Right kidney (tissue), 9 donors: ENCODE measurements at places on chromosomes 6 and 20.

DNA sequence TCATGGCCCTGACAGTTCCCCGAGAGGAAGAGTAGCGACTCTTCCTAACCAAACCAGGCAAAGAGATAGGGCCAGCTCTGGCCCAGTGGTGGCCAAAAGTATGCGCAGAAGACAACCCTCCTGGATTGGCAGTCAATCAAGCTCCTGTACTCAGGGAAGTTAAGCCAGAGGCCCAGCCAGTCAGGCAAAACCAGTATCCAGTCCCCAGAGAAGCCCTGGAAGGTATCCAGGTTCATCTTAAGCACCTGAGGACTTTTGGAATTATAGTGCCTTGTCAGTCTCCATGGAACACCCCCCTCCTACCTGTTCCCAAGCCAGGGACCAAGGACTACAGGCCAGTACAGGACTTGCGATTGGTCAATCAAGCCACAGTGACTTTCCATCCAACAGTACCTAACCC is 298.3 kb downstream of the RNGTT start:
- no peak for DNase-seq

GRCh38 chr20:49969234-49969633 is 13.5 kb upstream of the SNAI1 start:
- no peak for DNase-seq

DNA sequence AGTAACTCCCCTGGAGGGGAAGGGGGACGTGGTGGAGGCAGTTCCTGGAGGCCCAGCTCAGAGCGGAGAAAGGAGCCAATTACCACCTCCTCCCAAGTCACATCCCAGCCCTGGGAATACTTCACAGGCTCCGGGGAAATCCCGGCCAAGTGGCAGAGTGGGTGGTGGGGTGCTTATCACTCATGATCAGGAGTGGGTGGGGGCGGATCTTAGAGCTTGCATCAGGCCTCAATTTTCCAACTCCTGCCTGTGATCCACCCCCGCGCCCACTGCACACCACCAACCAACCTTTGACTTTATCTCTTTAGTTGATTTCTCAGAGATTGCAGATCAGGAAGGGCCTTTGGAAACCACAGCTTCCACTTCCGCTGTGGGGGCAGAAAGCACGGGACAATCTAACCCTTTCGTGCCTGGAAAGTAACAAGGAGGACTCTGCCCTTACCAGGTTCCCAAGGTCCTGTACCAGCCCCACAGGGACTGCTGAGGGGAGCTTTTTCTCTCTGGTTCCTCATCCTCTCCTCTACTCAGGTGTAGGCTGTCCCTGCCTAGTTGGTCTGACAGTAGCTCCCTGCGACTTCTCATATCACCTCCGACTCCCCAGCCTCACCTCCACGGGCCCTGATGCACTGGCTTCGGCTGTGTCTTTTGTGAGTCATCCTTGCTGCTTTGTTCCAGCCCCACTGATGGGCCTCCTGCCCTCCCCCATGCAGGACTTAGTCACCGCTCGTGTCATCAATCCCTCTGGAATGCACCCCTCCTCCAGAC is 24.9 kb upstream of the IER3 start:
- no peak for DNase-seq

GRCh38 chr6:41748542-41748941 is 1.3 kb upstream of the PGC start:
- no peak for DNase-seq

GRCh38 chr6:15628499-15629131 is 34.2 kb downstream of the DTNBP1 start:
- no peak for DNase-seq

GRCh38 chr6:149028767-149029405 is 282.1 kb downstream of the UST start:
- no peak for DNase-seq

DNA sequence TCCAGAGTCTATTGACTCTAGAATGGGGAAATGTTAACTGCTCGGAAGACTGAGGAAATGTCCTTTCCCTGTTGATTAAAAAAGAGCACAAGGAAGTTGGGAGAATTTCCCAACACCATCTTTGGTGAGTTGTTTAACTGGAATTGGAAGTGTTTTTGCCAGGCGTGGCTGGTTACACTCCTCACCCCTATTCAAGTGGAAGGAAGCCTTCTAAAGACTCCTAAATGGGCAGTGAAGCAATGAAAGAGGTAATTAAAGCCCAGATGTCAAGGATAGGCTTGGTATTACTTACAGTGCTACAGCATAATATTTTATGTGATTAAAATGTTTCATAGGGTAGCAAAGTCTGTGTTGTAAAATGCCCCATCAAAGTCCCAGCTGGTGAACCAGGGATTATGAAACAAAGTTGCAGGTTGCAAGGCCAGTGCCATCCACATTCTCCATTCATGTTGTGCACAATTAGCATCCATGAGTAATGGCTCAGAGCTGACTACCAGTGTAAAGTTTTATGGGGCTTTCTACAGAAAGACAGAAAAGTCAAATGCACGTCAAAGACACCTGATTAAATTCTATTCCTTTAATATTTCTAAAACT is 52.6 kb downstream of the BTBD3 start:
- DNase-seq: no peak

- no peak for DNase-seq
These were observed 518 bp downstream of the RBPJL start for GRCh38 chr20:45307076-45307640.

DNA sequence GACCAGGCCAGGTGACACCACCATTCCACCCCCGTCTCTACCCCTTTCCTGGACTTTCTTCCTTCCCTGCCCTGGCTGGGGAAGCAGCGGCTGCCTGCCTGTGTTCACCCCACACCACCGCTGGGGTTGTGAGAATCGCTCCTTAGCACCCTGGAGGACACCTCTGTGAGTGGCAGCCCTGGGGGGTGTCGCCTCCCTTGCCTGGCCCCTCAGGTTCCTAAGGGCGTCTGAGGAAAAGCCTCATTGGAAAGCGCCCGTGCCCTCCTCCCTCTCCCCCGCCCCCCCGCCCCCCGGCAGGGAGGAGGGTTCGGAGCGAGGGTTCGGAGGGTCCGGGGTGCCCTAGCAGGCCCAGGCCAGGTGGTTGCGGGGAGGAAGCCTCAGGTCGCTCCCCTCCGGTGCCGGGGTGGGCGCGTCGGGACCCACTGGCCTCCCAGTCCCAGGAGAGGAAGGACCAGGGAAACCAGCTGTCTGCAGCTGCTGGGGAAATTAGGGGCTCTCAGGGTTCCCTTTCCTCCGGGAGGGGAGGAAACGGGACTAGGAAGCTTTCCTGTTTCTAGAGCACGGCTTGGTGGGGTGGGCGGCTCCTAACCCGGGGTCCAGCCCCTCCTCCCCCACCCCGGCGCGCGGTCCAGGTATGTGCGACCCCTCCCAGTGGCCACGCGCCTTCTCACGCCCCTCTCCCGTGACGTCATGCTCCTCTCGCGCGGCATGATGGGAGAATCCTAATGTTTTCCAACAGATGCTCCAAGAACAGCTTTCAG is at the start of gene PHACTR3:
PHACTR3 (plus strand) TSS at position 760 of the 761 bp plus-strand sequence. CDS start 475 bp downstream, outside the sequence.
- DNase-seq: no peak

GRCh38 chr6:105135056-105135455 is 44.8 kb downstream of the POPDC3 start:
- DNase-seq: no peak

DNA sequence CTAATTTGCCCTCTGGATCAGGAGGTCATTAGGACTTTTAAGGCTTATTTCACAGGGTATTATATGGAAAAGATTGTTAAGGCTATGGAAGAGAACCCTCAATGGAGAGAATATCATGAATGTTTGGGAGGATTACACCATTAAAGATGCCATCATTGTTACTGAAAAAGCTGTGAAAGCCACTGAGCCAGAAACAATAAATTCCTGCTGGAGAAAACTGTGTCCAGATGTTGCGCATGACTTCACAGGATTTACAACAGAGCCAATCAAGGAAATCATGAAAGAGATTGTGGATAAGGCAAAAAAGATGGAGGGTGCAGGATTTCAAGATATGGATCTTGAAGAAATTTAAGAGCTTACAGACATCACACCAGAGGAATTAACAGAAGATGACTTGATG is 798.3 kb upstream of the SLC35B3 start:
- DNase-seq: no peak

GRCh38 chr6:39934131-39934757 is at the start of gene MOCS1:
Gene MOCS1 (minus strand): TSS chr6:39934462. CDS start chr6:39934417, 45 bp downstream.
- DNase-seq: peak; percentile 75

DNA sequence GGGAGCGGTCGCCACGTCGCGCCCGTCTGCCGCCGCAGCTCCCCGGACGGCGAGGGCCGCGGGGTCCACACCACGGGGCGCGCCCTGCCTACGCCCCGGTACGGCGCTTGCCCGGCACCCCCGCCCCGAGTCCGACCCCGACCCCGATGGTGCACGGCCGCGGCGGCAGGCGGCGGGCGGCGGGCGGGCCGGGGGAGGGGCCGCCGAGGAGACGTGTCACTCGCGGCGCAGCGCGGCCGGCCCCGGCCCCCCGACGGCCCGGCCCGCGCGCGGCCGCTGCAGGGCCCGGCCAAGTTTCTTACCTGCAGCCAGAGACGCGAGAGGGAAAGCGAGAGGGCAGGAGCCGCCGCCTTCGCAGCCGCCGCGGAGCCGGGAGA is 328 bp downstream of the RRBP1 start:
- DNase-seq: no peak

DNA sequence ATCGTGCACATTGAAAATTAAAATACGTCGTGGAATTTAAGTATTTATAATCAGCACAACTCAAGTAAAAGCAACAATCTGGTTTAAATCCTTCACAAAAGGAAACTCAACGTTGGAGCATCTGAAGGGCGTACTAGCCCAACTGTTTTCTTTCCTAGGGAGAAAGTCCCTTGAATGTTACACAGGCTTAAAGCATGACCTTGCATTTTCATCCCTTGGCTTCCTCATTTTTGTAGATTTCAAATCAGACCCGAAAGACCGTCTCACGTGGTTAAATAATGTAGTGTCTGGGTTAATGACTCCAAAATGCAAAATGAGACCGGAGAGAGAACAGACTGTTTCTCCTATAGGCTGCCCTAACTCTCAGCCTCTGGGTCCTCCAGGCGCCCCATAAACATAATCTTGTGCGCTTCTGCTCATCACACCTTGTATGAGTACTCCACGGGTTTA is 249.2 kb upstream of the RREB1 start:
- DNase-seq: no peak

- peak; percentile 35 for DNase-seq
These were observed 151.8 kb upstream of the HEY2 start for GRCh38 chr6:125597411-125598253.

- no peak for DNase-seq
These were observed 176.5 kb downstream of the CENPW start for GRCh38 chr6:126516411-126516810.

DNA sequence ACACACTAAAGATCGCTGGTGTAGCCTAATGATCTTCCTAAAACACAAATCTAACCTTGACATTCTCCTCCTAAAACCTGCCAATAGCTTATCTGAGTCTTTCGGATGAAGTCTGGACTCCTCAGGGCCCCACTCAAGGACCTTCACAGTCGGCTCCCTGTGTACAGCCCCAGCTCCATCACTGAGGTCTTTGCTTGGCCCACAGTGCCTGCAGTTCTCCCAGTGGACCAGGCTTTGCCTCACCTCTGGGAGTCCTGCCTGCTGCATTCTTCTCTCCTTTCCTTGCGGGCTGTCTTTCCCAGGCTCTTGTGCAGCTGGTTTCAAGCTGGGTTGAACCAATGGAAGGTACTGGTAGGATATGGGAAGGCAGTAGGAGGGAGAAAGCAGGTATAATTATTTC is 122.6 kb upstream of the FERMT1 start:
- DNase-seq: no peak

DNA sequence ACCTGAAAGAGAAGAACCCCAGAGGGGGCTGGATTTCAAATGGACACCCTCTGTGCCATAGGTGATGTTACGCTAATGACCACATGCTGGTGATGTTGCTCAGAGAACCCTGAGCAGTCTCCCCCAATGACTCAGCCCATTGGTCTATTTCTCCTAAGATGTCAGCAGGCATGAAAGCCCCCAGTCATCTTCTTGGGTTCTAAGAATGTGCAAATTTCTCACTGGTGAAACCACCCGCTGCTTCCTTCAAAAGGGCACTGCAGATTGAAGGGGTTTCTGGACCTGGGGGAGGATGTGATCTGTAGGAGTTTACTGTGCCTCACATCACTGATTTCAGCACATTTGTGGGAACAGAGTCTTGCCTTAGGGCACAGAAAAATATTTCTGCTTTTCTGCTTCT is 298.4 kb upstream of the MOCS1 start:
- no peak for DNase-seq

GRCh38 chr6:42045538-42046460 is 4.5 kb upstream of the TAF8 start:
- peak; percentile 46 for DNase-seq

- DNase-seq: no peak
These were observed 661.3 kb downstream of the BCKDHB start for GRCh38 chr6:80767808-80768207.

GRCh38 chr6:105374010-105374420 is 28.9 kb downstream of the PREP start:
- DNase-seq: no peak

DNA sequence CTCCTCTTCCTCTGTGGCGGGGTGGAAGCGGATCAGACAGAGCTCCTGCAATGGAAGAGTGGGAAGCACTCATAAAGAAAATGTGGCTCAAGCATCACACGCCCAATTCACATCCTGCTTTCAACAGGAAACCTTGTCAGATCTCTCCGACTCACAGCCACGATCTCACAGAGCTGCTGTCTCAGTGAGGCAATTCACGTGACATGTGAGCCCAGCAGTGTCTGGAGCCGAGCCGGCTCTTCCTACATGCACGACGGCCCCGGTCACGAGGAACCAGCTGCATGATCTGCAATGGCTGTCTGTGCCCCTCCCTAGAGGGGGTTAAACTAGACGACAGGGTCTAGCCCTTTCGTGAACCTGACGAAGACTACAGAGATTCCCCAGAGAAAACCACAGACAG is 29.5 kb upstream of the TCFL5 start:
- no peak for DNase-seq

- DNase-seq: no peak
These were observed 46.5 kb downstream of the PLCG1 start for GRCh38 chr20:41183831-41184230.

DNA sequence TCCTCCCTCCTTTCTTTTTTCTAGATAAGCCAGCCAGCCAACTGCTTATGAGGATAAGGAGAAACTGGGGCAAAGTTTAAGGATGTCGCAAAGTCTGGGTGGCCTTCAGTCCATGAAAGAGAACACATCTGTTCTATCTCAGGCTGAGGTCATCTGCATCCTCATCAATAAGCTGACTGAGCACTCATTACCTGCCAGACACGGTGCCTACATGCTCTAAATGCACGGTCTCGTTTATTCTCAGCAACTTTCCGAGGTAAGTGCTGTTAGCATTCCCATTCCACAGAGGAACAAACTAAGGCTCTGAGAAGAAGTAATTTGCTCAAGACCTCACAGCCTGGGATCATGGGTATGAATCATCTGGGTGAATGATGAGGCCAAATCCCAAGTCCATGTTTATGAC is 133.1 kb downstream of the BCAS1 start:
- DNase-seq: no peak

DNA sequence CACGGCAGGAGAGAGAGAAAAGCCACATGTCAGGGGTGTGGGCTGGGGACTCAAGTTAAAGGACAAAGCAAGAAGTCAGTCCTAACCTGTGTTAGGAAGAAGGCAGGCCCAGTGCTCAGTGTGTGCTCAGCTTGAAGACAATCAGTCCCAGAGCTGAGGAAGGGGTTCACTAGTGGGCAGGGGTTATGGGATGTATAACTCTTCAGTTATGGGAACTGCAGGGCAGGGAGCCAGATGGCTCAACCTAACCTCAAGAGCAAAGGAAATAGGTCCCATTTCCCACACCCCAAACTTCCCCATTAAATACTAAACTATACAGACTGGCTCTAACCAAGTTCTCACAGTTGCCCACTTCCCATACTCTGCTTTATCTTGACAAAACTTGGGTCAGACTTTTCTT is 7.4 kb upstream of the SSTR4 start:
- no peak for DNase-seq

GRCh38 chr6:13517116-13517515 is 29.7 kb upstream of the GFOD1 start:
- no peak for DNase-seq

- no peak for DNase-seq
These were observed 50.5 kb downstream of the SLC22A23 start for GRCh38 chr6:3406362-3406821.
